ENCODE measurements at places on chromosomes 4 and X.

- no peak overlapping the region for H3K4me3 ChIP-seq
- no peaks in the 10 kb centered on the region for H3K27me3 ChIP-seq
- no peaks in the 10 kb centered on the region for H3K4me1 ChIP-seq
- H3K27ac ChIP-seq: no peak overlapping the region
- H3K36me3 ChIP-seq: no peaks in the 10 kb centered on the region
Measured at GRCh38 chr4:9800848-9801247, 19.4 kb downstream of the DRD5 start.

DNA sequence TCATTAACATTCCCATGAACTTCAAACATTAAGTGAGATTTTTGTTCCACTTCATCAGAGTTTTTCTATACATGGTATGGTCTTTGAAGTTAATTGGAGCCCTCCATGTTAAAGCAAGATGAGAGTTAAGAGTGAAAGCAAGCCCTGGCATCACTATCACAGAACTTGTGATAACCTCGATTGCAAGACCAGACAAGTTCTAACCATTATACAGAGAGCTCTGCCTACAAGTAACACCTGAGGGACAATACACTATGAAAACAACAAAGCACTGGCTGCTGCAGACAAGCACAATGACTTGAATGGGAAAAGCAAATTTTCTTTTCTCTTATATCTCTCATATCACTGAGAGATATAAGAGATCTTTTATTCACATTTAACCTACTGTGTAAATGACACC, 126.6 kb upstream of the GYPA start:
- H3K27ac ChIP-seq: no peak overlapping the region
- no peak overlapping the region for H3K4me3 ChIP-seq
- no peaks in the 10 kb centered on the region for H3K27me3 ChIP-seq
- DNase-seq: no peak

- H3K4me3 ChIP-seq: no peak overlapping the region
- H3K36me3 ChIP-seq: no peaks in the 10 kb centered on the region
- no peaks in the 10 kb centered on the region for H3K4me1 ChIP-seq
- DNase-seq: no peak
- no peak overlapping the region for H3K27ac ChIP-seq
- peaks cover 28% of the 10 kb centered on the region for H3K27me3 ChIP-seq
Measured at GRCh38 chrX:41066969-41067368, 18.3 kb upstream of the USP9X start.

- no peaks in the 10 kb centered on the region for H3K4me1 ChIP-seq
- DNase-seq: no peak
- no peaks in the 10 kb centered on the region for H3K36me3 ChIP-seq
- no peak overlapping the region for H3K27ac ChIP-seq
- H3K27me3 ChIP-seq: no peaks in the 10 kb centered on the region
- H3K4me3 ChIP-seq: no peak overlapping the region
Measured at GRCh38 chr4:95141361-95141760, 383.6 kb downstream of the BMPR1B start.

DNA sequence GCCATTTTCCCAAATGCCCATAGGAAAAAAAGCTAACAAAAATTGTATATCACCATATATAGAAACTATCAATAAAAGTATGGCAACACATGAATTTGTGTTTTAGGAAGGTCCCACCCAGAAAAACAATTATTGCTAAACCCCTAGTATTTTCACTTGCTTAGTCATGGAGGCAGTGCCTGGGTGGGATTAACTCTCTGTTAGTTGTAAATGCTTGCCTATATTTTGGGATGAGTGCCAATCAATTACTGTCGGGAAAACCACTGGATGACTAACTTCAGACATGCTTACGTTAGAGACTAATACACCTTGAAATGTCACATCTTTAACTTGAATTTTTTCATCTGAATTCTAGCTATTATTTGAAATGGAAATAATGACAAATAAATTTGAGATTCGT, 33.9 kb downstream of the TMPRSS11A start:
- H3K4me3 ChIP-seq: no peak overlapping the region
- no peaks in the 10 kb centered on the region for H3K4me1 ChIP-seq
- no peak for DNase-seq
- H3K36me3 ChIP-seq: no peaks in the 10 kb centered on the region
- no peak overlapping the region for H3K27ac ChIP-seq
- H3K27me3 ChIP-seq: no peaks in the 10 kb centered on the region

- no peaks in the 10 kb centered on the region for H3K4me1 ChIP-seq
- H3K27me3 ChIP-seq: no peaks in the 10 kb centered on the region
- no peak for DNase-seq
Measured at GRCh38 chr4:125719987-125720386, 405.2 kb downstream of the FAT4 start.

DNA sequence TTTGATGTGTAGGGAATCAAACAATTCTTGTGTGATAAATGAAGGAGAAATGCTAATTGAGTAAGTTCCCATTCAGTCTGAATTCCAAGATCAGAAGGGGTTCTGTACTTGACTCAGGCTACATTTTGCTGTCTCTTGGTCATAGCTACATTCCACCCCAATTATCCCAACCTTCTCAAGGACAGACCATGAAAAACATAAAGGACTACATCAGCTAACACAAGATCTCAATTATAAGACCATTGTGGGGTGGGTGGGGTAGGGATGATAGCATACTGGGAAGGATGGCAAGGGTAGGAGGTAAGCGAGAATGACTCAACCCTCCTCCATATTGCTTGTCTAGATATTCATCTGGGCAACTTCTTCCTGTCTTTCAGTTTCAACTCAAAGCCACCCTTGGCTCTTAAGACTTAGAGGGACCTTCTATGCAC, 87.4 kb upstream of the ETNPPL start:
- no peak overlapping the region for H3K27ac ChIP-seq
- H3K36me3 ChIP-seq: no peaks in the 10 kb centered on the region
- DNase-seq: no peak

GRCh38 chrX:42628471-42628870, 149.5 kb downstream of the PPP1R2C start:
- H3K27ac ChIP-seq: no peak overlapping the region
- H3K27me3 ChIP-seq: no peaks in the 10 kb centered on the region
- H3K4me3 ChIP-seq: no peak overlapping the region
- H3K36me3 ChIP-seq: no peaks in the 10 kb centered on the region
- no peaks in the 10 kb centered on the region for H3K4me1 ChIP-seq

GRCh38 chr4:42341518-42342026, 55.7 kb upstream of the SHISA3 start:
- DNase-seq: no peak
- no peaks in the 10 kb centered on the region for H3K27me3 ChIP-seq
- H3K27ac ChIP-seq: no peak overlapping the region
- H3K4me3 ChIP-seq: no peak overlapping the region
- H3K4me1 ChIP-seq: no peaks in the 10 kb centered on the region

DNA sequence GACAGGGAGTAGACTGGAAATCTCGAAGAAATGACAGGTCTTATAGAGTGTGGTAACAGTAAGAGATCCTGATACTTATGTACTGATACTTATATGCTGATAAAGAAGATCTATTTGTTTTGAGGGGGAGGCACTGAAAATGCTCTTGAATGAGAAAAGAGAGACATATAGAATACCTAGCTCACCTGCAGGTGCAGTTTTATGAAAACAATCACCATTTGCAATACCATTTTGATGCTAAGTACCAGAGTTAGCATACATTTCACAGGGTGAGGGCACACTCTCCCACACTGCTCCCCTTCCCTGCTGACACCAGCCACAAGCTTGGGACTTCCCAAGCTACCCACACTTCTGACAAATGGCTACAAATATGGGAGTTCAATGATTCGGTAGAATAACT, 1490.1 kb upstream of the IGFBP7 start:
- no peaks in the 10 kb centered on the region for H3K27me3 ChIP-seq
- no peaks in the 10 kb centered on the region for H3K36me3 ChIP-seq
- no peak for DNase-seq
- H3K4me3 ChIP-seq: no peak overlapping the region
- H3K4me1 ChIP-seq: no peaks in the 10 kb centered on the region
- no peak overlapping the region for H3K27ac ChIP-seq

GRCh38 chrX:5341902-5342301, 886.8 kb downstream of the NLGN4X start:
- no peaks in the 10 kb centered on the region for H3K27me3 ChIP-seq
- no peaks in the 10 kb centered on the region for H3K4me1 ChIP-seq
- H3K4me3 ChIP-seq: no peak overlapping the region
- no peak for DNase-seq

GRCh38 chr4:74444891-74445642, at the start of gene AREG:
Gene AREG, plus strand, starts transcription at chr4:74445136. Its CDS starts 210 bp downstream, at chr4:74445346.
- H3K27me3 ChIP-seq: no peaks in the 10 kb centered on the region
- H3K27ac ChIP-seq: peak within 1 kb of the TSS; percentile 27
- H3K36me3 ChIP-seq: no peaks in the 10 kb centered on the region
- peak; percentile 55 for DNase-seq

- no peak overlapping the region for H3K27ac ChIP-seq
- H3K4me1 ChIP-seq: no peaks in the 10 kb centered on the region
- no peaks in the 10 kb centered on the region for H3K36me3 ChIP-seq
- peaks cover 11% of the 10 kb centered on the region for H3K27me3 ChIP-seq
Measured at GRCh38 chrX:152895724-152896420, 2.0 kb upstream of the ZNF185 start.

GRCh38 chr4:10179957-10180602, 63.5 kb upstream of the WDR1 start:
- no peaks in the 10 kb centered on the region for H3K36me3 ChIP-seq
- no peak overlapping the region for H3K4me3 ChIP-seq
- no peaks in the 10 kb centered on the region for H3K27me3 ChIP-seq
- H3K4me1 ChIP-seq: no peaks in the 10 kb centered on the region

DNA sequence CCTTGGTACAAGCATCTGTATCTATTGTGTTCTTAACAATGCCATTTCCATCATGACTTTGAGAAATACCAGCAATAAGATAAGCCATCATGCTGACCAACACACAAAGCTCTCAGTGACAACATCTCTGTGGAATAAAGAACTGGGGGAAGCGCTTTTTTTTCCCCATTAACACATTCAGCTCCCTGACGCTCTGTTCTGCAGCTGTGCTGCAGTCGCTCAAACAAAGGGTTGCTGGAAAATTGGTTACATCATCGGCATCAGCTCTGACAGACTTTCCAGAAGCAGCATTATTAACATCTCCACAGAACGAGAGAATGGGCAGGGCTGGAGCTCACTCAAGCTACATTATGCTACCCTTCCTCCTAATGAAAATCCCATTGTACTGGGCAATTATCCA, 39.9 kb downstream of the DCX start:
- no peaks in the 10 kb centered on the region for H3K36me3 ChIP-seq
- no peaks in the 10 kb centered on the region for H3K4me1 ChIP-seq
- H3K27ac ChIP-seq: no peak overlapping the region
- DNase-seq: no peak

- no peak overlapping the region for H3K4me3 ChIP-seq
- no peak overlapping the region for H3K27ac ChIP-seq
- DNase-seq: no peak
- H3K27me3 ChIP-seq: peaks cover 8% of the 10 kb centered on the region
- H3K36me3 ChIP-seq: no peaks in the 10 kb centered on the region
Measured at GRCh38 chrX:52608961-52609360, 45.7 kb downstream of the SSX7 start.
